H7 (cell line): ENCODE measurements at places on chromosomes 4 and X. TPM values are rescaled to one million over a fixed set of nuclear protein-coding genes. Genes with fewer than 3 reads are reported as not detected.

Gene YTHDC1
- total RNA-seq, result 53.0 and 83.7 TPM in 2 replicates

DNA sequence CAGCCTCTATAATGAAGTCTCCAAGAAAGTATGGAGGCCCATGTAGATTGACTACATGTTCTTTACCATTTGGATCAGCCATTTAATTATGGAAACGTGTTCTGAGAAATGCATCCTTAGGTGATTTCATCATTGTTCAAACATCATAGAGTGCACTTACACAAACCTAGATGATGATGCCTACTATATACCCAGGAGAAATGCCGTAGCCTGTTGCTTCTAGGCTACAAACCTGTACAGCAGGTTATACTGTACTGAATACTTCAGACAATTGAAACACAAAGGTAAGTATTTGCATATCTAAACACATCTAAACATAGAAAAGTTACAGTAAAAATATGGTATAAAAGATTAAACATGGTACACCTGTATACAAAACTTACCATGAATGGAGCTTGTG lies 186.5 kb upstream of the FSTL5 start:
- no peak for DNase-seq

DNA sequence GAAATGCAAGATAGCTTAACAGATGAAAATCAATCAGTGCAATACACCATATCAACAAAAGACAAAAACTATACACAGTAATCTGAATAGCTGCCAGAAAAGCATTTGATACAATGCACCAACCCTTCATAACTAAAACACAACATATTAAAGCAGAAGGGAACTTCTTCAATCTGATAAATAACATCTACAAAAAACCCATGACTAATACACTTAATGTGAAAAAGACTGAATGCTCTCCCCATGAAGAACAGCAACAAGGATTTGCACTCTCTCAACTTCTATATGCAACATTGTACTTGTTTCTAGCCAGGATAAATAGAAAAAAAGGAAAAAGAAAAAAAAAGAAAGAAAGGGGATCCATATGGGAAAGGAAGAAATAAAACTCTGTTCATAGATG lies 139.7 kb downstream of the RBM47 start:
- DNase-seq, result no peak

DNA sequence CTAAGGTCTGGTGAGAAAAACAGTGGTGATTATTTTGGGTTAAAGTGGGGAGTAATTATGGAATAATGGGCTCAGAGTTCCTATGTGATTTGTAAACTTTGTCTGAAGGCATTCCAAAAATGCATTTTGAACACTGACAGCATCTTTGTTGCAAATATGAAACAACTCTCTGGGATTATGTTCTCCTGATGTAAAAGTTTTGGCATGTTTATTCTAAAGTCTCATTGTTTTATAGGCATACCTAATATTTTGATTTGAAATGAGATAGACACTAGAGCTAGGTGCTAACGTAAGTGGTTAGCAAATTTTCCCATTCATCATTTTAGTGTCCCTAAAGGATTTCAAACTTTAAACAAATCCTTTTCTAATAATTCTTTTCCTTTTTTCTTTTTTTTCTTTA lies 140.9 kb upstream of the ANXA3 start:
- DNase-seq, result no peak
